Retinal pigment epithelial cell (primary cell): ENCODE measurements at places on chromosomes 12 and 14.

- DNase-seq, result no peak
Measured at GRCh38 chr12:120710031-120710804, at the start of gene UNC119B. UNC119B (plus strand) TSS chr12:120710458; CDS start chr12:120710475, 17 bp downstream.

- no peak for DNase-seq
Measured at GRCh38 chr14:77302926-77303325, 17.8 kb downstream of the POMT2 start.

DNA sequence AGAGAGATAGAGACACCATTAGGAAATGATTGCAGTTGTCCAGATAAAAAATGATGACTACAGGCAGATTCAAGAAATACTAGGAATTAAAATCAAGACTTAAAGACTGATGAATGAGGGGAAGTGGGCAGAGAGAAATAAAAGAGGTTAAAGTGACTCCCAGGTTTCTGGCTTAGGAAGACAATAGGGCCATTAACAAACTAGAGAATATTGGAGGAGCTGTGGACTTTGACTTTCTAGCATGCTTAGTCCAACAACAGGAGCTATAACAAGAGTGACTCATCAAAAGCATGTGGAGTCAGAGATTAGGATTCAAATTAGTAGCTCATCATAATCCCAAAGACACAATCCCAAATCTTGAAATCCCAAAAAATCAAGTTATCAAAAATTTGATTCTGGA is 101.5 kb downstream of the BMP4 start:
- DNase-seq, result no peak

DNA sequence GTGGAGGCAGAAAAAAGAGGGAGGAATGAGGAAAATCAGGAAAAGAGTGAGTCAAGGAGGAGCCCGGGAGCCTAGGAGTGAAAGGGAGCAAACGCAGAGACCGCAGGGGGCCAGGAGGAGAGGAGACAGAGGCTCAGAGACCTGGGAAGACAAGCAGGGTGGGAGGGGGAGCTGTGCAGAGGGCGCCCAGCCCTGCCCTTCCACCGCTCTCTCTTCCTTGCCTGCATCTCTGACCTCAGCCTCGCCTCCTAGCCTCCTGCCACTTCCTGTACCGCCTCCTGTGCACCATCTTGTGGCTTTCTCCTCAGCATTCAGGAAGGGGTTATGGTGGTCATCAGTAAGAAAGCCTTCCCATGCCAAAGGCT is 1.3 kb downstream of the CLSTN3 start:
- DNase-seq, result no peak

DNA sequence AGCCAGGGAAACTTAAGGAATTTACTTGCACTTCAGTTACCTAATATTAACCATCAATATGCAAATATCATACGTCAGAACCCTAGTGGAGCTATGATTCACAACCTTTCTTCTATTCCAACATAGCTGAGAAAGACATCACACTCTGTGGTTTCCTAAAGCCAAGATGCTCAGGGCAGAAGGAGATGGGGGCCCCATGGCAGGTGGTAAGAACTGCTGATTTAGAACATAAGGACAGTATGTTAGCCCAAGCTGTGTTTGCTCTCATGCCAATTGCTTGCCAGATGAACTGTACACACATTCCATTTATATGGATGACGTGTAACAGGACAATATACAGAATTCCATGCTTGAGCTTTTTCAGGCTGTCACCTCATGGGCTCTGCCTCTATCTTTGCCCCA is 34.6 kb downstream of the HECTD4 start:
- DNase-seq, result no peak
